ENCODE measurements at places on chromosomes 1 and 21. TPM values are rescaled to one million over a fixed set of nuclear protein-coding genes. Genes with fewer than 3 reads are reported as not detected.

CRP gene
- total RNA-seq = not detected

GRCh38 chr1:229229137-229229720 lies 41.7 kb upstream of the RAB4A start:
- no peak overlapping the region for H3K4me3 ChIP-seq
- DNase-seq = no peak
- H3K36me3 ChIP-seq = no peaks in the 10 kb centered on the region
- peaks cover 49% of the 10 kb centered on the region for H3K4me1 ChIP-seq
- H3K27ac ChIP-seq = peak overlapping the region; percentile 60

DNA sequence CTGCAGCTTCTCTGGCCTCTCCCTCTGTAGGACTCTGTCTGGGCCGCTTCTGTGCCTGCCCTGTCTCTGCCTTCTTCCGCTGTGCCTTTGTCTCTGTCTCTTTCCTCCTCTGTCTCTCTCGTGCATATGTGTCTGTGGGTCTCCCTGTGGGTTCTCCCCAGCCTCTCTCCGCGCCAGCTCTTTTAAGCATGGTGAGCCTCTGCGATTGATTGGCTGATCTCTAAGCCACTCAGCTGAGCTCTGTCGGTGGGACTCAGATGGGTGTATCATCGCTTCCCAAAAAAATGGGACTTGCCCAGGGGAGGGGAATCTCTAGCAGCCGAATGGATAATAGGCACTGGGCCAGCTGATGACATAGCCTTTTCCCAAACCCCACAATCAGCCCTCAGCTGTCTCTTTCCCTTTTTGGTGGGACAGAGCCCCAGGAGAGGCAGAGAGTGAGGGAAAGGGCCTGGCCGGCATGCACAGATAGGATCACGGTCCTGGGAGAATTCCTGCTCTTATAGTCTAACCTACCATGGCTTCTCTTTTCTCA lies at the start of gene ADAMTS4:
TSS of gene ADAMTS4 (minus strand) at position 158 of the 535 bp plus-strand sequence. CDS start 427 bp downstream, outside the sequence.
- no peak for DNase-seq
- H3K4me1 ChIP-seq = peaks cover 86% of the 10 kb centered on the region
- H3K36me3 ChIP-seq = no peaks in the 10 kb centered on the region
- peak within 1 kb of the TSS; percentile 97 for H3K27ac ChIP-seq
- H3K4me3 ChIP-seq = peak within 1 kb of the TSS; percentile 34
- H3K27me3 ChIP-seq = no peaks in the 10 kb centered on the region

GRCh38 chr1:56080123-56080522 lies 499.2 kb downstream of the PLPP3 start:
- no peak overlapping the region for H3K4me3 ChIP-seq
- H3K36me3 ChIP-seq = no peaks in the 10 kb centered on the region
- H3K27ac ChIP-seq = peak overlapping the region; percentile 58
- H3K27me3 ChIP-seq = no peaks in the 10 kb centered on the region
- peaks cover 8% of the 10 kb centered on the region for H3K4me1 ChIP-seq

DNA sequence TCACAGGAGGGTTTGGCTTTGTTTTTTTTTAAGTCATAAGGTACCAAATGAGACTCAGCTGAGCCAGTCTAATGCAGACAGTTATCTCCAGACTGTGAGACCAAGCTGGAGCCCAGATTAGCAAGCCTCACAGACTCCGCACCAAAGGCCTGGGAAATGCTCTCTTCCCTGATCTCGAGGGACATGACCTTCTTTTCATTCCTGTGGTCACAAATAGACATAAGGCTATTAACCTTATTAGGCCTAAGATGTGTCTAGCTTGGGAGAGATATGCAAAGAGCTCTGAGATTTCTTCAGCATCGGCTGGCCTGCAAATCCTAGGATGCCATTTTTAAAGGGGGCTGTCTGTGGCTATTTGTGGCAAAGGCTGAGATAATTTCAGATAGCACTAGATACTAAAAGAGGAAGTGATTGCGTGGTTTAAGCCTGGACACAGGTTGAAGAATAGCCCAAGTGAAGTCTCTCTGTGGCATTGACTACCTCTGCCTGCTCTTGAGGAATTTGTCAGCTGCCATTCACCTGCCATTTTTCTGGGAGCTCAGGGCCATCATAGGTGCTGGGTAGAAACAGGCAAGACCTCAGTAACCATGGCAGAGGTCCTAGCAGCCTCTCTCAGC lies 301.3 kb downstream of the SIPA1L2 start:
- H3K4me1 ChIP-seq = no peaks in the 10 kb centered on the region
- no peak for DNase-seq
- H3K27me3 ChIP-seq = no peaks in the 10 kb centered on the region
- no peaks in the 10 kb centered on the region for H3K36me3 ChIP-seq

GRCh38 chr1:245715291-245715701 lies 560.5 kb downstream of the KIF26B start:
- no peak overlapping the region for H3K4me3 ChIP-seq
- DNase-seq = no peak
- H3K27me3 ChIP-seq = no peaks in the 10 kb centered on the region
- H3K36me3 ChIP-seq = no peaks in the 10 kb centered on the region
- peaks cover 13% of the 10 kb centered on the region for H3K4me1 ChIP-seq

DNA sequence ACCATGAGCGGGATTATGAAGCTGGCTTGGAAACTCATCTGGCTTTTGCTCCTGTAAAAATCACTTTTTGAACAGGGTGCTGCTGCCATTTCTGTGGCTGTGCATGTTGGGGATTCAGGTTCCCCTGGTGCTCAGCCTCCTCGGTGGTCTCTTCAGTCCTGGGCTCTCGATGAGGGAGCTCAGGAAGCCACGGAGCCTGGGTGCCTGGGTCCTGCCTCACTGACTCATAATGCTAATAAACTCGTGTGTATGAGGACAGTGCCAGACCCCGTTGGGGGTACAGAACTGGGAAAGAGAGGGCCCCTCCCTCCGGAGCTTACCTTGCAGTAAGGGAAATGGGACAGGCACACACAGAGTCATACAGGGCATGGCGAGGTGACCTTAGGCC lies 5.8 kb downstream of the COQ8A start:
- H3K27me3 ChIP-seq = no peaks in the 10 kb centered on the region
- H3K4me1 ChIP-seq = peaks cover 54% of the 10 kb centered on the region
- H3K4me3 ChIP-seq = no peak overlapping the region
- DNase-seq = no peak
- no peak overlapping the region for H3K27ac ChIP-seq

IVL gene
- 169 TPM for total RNA-seq

SPRR2F gene
- 2.5 TPM for total RNA-seq

GRCh38 chr1:75733661-75734060 lies 9.2 kb downstream of the ACADM start:
- H3K4me3 ChIP-seq = no peak overlapping the region
- no peaks in the 10 kb centered on the region for H3K27me3 ChIP-seq
- no peak overlapping the region for H3K27ac ChIP-seq
- no peak for DNase-seq
- H3K36me3 ChIP-seq = peaks cover 44% of the 10 kb centered on the region

ADAMTS4 gene
- 78.3 TPM for total RNA-seq

DNA sequence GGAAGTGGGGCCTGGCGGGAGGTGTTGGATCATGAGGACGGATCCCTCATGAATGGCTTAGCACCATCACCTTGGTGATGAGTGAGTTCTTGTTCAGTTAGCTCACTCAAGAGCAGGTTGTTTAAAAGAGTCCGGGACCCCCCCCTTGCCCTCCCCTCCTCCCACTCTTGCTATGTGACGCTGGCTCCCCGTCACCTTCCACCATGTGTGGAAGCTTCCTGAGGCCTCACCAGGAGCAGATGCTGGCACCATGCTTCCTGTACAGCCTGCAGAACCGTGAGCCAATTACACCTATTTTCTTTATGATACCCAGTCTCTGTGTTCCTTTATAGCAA lies 3.0 kb upstream of the SLC19A1 start:
- peaks cover 15% of the 10 kb centered on the region for H3K4me1 ChIP-seq
- H3K27ac ChIP-seq = no peak overlapping the region
- DNase-seq = no peak
- no peaks in the 10 kb centered on the region for H3K36me3 ChIP-seq
- H3K27me3 ChIP-seq = no peaks in the 10 kb centered on the region

- no peak for DNase-seq
- no peak overlapping the region for H3K4me3 ChIP-seq
- peaks cover 16% of the 10 kb centered on the region for H3K4me1 ChIP-seq
- H3K27me3 ChIP-seq = no peaks in the 10 kb centered on the region
- peak overlapping the region; percentile 76 for H3K27ac ChIP-seq
Observed at GRCh38 chr1:15027515-15027986, 126.0 kb upstream of the TMEM51 start.

GRCh38 chr1:86551305-86551704 lies 4.4 kb downstream of the CLCA4 start:
- no peak overlapping the region for H3K27ac ChIP-seq
- H3K36me3 ChIP-seq = no peaks in the 10 kb centered on the region
- H3K4me1 ChIP-seq = no peaks in the 10 kb centered on the region
- no peaks in the 10 kb centered on the region for H3K27me3 ChIP-seq
- DNase-seq = no peak

IKBKE gene
- 10.1 TPM for total RNA-seq

DNA sequence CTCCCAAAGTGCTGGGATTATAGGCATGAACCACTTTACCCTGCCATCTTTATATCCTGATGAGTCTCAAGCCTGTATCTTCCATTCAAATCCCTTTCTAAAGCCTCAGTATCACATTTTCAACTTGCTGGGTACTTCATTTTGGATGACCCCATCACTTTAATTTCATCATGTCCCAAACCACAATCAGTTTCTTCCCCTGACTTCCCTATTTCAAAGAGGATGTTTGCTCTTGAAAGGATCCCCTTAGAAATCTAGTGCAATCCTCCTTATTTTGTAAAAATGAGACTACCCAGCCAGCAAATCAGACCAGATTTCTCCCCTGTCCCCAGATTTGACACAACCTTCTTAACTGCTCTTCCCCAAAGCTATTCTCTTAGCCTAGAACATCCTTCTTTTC lies 7.0 kb upstream of the TRIT1 start:
- no peaks in the 10 kb centered on the region for H3K36me3 ChIP-seq
- DNase-seq = no peak
- no peak overlapping the region for H3K27ac ChIP-seq
- no peaks in the 10 kb centered on the region for H3K27me3 ChIP-seq
- H3K4me3 ChIP-seq = no peak overlapping the region

- no peak for DNase-seq
- no peak overlapping the region for H3K27ac ChIP-seq
- no peak overlapping the region for H3K4me3 ChIP-seq
- no peaks in the 10 kb centered on the region for H3K36me3 ChIP-seq
- no peaks in the 10 kb centered on the region for H3K4me1 ChIP-seq
- no peaks in the 10 kb centered on the region for H3K27me3 ChIP-seq
Observed at GRCh38 chr1:212678456-212679410, 20.9 kb downstream of the BATF3 start.

EFNA1 gene
- 57.9 TPM for total RNA-seq

GRCh38 chr1:11518791-11519628 lies 40.1 kb downstream of the DISP3 start:
- H3K27me3 ChIP-seq = no peaks in the 10 kb centered on the region
- H3K27ac ChIP-seq = no peak overlapping the region
- no peak for DNase-seq
- no peaks in the 10 kb centered on the region for H3K4me1 ChIP-seq
- H3K36me3 ChIP-seq = no peaks in the 10 kb centered on the region

TPTE gene
- not detected for total RNA-seq

- DNase-seq = no peak
- H3K4me1 ChIP-seq = peaks cover 5% of the 10 kb centered on the region
Observed at GRCh38 chr1:246164764-246165163, 342.3 kb downstream of the SMYD3 start.

TRNP1 gene
- 13.0 TPM for total RNA-seq

- peaks cover 99% of the 10 kb centered on the region for H3K4me1 ChIP-seq
- H3K27ac ChIP-seq = peak overlapping the region; percentile 93
- peaks cover under 1% of the 10 kb centered on the region for H3K36me3 ChIP-seq
Observed at GRCh38 chr1:19390166-19390850, 78.2 kb downstream of the SLC66A1 start.

GRCh38 chr1:197312163-197312562 lies 44.1 kb downstream of the CRB1 start:
- no peak overlapping the region for H3K4me3 ChIP-seq
- no peaks in the 10 kb centered on the region for H3K27me3 ChIP-seq
- H3K4me1 ChIP-seq = no peaks in the 10 kb centered on the region
- H3K36me3 ChIP-seq = no peaks in the 10 kb centered on the region
- no peak for DNase-seq

DNA sequence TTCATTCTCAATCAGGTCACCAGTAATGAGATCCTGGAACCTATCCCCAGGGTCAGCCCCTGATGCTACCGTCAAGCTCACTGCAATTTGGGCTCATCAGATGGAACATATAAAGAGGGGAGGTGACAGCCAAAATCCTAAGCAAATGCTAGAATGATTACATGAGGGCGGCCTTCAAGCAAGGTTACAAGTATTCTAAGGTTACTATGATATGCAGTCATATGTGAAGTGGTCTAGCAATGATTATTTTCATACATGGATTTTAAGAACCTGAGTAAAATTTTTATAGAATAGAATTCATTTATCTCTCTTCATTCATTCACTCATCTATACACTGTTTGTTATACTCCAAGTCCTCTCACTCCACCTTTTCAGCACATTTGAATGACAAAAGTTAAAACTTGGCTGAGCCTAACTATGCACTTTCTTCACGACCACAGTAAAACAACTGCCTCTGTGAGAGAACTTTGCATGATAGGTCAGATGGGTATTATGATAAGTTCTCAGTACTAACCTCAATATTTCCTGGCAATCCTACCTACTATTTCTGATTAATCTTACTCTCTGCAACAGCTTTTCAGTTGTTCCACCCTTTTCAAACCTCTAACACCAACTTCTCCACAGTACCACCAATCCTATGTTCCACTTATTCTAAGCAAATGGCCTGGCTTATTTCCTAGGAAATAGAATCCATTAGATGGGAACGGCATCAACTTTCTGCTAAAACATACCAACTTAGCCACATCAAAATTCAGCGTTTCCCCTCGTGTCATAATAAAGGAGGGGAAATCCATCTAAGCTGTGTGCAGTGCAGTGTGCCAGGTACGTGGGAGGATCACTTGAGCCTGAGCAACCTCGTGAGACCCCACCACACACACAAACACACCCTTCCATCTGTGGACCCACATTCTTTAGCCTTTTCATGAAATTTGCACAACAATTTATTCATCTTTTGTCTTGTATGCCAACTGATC lies 32.0 kb downstream of the LHX9 start:
- no peaks in the 10 kb centered on the region for H3K4me1 ChIP-seq
- H3K4me3 ChIP-seq = no peak overlapping the region
- H3K36me3 ChIP-seq = no peaks in the 10 kb centered on the region
- H3K27me3 ChIP-seq = no peaks in the 10 kb centered on the region
- H3K27ac ChIP-seq = no peak overlapping the region

- no peaks in the 10 kb centered on the region for H3K36me3 ChIP-seq
- peak overlapping the region; percentile 41 for H3K4me3 ChIP-seq
- H3K4me1 ChIP-seq = no peaks in the 10 kb centered on the region
- H3K27me3 ChIP-seq = no peaks in the 10 kb centered on the region
- H3K27ac ChIP-seq = peak overlapping the region; percentile 77
- no peak for DNase-seq
Observed at GRCh38 chr1:161083748-161084596, 5.4 kb downstream of the NECTIN4 start.

VCAM1 gene
- 5.6 TPM for total RNA-seq

ITLN2 gene
- total RNA-seq = 2.0 TPM

Measured in vagina (tissue), 2 donors.